ENCODE measurements at places on chromosomes 5 and 9.

DNA sequence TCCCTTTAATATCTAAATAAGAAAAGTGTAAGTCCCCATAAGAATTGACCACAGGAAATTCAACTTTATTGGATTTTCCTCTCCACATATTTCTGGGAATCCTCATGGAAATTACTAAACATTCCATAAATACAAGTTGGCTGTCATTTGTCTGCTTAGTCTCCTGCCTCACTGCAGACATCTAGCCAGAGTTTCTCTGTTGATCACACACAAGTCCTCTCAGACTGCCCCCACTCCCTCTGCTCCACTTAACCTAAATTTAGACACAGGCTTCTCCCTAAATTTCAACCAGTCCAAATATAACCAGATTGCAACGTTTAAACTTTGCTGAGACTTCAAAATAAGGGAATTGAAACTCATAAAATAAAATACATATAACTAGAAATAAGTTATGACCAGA lies 982.1 kb downstream of the DTWD2 start:
- no peak for DNase-seq

- no peak for DNase-seq
These were observed 189.4 kb downstream of the CCDC192 start for GRCh38 chr5:127892467-127893207.

DNA sequence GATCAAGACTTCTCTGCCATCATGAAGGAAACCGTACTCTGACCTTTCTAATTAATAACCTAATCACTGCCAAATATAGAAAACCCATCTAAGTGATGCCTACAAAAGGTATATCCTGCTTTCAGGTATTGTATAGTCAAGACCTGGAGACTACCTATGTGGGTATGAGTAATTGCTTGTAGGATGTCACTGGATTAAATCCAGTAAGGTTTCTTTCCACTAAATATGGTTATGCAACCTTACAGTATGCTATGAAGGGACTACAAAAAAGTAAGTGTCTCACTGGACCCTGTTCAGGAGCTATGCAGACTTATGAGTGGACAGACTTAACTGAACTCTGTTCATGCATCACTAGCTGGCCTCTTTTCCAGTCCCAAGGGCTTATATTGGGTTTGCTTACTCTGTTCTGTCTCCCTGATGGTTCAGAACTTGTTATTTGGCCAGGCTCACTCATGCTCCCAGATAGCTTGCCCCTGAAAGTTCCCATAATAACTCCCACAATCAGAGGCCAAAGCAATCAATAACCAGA lies 51.1 kb downstream of the PDE6A start:
- DNase-seq = no peak

DNA sequence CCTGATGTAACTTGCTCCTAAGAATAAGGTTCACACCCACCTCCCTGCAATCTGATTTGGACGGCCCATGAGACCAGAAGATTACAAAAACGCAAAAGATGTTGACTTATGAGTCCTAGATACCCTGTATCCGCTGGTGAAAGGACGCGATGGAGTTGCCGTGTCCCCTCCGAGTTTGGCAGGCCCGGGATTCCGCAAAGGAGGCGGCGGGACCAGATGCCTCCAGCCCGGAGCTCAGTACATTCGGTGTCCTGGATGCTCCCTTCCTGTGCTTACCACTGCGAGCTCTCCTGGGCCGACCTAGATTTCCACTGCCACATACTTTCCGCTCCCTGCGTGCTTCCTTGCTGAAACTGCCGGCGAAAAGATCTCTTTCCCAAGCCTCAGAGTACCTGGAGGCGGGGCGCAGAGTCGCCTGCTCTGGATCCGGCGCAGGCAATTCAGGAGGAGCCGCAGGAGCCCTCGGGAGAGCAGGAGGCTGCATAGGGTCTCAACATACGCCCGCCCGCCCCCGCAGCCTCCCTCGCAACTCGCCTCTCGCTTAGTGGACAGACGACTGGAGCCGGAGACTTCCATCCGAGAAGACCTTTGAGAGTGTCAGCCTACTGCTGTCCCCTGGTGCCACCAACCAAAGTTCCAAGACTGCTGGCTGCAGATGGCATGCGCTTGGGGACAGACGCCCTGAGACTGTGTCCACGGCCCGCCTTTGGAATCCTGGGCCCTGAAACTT lies 39.8 kb downstream of the ANXA2R start:
- DNase-seq = no peak

DNA sequence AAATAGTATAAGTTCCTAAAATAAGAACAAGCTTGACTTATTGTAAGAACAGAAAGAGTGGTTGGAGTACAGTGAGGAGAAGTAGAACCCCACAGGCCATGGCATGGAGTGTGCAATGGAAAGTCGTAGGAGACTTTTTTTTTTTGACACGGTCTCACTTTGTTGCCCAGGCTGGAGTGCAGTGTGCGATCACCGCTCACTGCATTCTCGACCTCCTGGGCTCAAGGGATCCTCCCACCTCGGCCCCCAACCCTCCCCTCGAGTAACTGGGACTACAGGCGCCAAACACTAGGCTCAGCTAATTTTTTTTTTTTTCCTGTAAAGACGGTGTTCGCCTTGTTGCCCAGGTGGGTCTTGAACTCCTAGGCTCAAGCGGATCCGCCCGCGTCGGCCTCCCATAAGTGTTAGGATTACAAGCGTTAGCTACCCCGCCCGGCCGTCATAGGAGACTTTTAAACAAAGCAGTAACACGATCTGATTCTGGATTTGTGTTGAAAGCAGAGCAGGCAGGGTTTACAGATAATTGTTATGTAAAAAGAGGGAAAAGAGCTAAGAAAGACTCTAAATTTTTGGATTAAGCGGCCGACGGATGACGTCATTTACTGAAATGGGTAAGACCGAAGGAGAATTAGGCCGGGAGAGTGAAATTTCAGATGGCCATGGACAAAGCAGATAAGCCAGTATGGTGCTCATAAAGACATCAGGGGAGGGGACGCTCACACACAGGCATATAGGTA lies 752 bp downstream of the TSTD2 start:
- no peak for DNase-seq
